CD4-positive, alpha-beta memory T cell (primary cell): ENCODE measurements at places on chromosomes 4 and X. TPM values are rescaled to one million over a fixed set of nuclear protein-coding genes. Genes with fewer than 3 reads are reported as not detected.

DNA sequence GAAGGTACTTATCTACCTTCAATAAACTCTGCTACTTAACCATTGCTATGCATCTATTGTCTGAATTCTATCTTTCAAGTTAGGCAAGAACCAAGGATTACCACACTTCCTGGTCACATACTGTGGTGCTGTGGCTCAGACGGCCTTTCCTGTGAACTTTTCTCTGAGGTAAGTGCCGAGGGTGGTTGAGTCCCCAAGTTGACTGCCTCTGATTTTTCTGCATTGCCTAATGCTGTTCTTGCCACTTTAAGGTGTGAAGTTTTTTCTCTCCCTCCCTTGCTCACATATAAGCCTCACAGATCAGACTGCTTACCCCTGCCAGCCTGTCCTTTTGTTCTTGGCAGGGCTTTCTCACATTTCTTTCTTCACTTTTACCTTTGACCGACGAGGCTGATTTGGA lies 348.0 kb upstream of the POU3F4 start:
- no peak for DNase-seq

DNA sequence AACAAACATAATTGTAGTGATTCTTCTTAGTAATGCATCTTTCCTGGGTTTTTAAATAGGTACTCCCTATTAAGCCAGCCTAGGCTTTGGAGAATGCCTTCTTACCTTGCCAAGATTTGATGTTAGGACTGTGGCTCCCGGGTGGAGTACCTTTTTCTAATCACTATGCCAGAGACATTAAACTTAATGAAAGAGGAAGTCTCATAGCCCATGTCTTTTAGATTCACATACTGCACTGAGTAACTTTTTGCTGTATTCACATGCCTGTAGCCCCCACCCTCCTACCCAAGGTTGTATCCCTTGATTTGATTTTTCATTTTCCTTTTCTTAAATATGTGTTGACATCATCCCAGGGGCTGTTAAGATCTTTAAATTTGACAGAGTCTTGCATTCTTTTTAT lies 104.2 kb upstream of the TLR2 start:
- no peak for DNase-seq

GRCh38 chrX:103398421-103398864 lies 22.1 kb downstream of the BEX3 start:
- DNase-seq, result no peak

DNA sequence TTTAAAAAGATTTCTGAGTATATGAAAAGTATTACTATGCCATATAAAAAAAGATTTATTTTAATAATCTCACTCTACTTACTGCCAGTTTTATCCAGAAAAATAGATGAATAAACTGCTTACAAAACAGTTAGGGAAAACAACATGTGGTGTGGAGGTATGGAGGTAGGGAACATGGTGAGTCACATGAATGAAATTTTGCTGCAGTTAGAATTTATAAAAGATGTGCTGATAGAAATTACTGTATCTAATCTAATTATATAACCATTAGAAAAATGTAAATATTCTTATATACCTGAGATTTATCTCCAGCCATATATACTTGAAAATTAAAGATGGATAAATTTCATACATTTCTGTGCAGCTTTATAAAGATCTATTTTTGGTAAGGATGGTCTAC lies 184.0 kb upstream of the ANK2 start:
- DNase-seq, result no peak

DNA sequence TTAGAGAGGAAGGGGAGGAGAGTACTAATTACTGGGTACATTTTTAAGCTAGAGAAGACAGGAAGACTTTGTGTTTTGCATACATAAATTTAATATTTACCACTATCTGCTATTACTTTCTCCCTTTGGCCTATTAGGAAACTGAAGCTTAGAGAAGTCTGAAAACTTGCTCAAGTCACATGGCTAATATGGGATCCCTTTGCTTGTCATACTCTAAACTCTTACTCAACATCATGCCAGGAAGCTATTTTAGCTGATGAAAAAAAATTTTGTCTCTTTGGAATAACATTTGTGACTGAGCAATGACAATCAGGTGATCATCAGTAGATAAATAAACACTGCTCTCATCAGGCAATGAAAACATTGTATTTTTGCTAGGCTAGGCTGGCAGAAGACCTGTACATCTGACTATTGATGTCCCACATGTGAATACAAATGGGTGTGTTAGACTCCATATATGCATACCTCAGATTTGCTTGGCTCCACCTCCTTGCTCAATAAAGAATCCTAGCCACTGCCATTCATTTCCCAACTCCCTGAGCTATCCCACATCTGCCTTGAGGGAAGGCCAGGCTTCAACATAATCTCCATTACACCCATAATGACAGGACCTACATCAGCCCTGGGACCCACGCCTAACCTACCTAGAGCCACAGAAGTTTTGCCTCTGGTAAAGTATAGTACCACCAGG lies 17.0 kb upstream of the DCLK2 start:
- DNase-seq, result no peak

DNA sequence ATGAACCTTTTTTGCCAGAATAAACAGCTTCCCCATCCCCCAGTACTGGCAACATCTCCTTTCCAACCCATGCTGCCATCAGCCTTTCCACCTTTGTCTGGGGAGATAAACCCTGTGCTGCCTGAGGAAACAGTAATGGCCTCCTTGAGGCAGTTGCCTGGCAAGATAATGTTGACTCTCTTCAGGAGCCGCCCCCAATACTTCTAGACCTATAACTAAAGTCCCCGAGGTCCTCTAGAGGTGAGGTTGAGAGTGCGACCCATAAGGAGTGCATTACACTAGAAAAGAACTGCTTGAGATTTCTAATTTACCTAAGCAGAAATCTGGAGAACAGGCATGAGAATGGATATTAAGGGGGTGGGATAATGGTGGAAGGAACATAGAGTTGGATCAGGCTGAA lies 963.2 kb upstream of the PCDH7 start:
- no peak for DNase-seq

DNA sequence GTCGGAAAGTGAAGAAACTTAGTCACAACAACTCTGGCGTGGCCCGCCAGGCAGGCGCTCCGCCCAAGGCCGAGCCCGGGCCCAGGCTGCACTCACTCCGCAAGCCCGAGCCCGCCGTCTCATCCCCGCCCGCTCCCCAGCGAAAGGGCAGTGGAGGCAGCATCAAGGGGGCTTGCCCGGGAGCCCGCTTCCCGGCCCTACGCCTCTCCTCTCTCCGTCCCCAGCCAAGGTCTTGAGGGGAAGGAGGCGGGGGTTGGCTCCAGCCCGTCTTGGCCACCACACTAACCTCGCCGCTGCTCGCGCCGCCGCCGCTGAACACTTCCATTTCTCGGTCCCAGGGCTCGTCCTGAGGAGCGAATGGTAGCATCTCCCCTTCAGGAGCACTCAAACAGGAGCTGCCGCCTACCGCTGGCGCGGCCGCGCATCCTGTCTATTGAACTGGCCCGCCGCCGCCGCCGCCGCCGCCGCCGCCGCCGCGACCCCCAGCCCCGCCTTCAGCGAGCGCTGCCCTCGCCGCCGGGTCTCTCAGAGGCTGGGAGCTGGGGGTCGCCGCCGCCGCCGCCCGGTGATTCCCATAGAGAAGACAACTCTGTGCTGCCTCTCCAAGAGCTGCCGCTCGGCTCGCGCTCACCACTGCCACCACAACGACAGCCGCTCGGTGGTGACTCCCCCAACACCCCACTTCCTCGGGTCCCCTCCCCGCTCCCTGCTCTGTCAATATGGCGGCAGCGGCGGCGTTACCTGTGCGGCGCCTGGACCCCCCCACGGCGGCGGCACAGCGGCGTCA lies at the start of gene RPS6KA6:
Gene RPS6KA6, minus strand, starts transcription at position 667 of the 787 bp plus-strand sequence. Its CDS starts 300 bp downstream, at position 367.
- no peak for DNase-seq

DNA sequence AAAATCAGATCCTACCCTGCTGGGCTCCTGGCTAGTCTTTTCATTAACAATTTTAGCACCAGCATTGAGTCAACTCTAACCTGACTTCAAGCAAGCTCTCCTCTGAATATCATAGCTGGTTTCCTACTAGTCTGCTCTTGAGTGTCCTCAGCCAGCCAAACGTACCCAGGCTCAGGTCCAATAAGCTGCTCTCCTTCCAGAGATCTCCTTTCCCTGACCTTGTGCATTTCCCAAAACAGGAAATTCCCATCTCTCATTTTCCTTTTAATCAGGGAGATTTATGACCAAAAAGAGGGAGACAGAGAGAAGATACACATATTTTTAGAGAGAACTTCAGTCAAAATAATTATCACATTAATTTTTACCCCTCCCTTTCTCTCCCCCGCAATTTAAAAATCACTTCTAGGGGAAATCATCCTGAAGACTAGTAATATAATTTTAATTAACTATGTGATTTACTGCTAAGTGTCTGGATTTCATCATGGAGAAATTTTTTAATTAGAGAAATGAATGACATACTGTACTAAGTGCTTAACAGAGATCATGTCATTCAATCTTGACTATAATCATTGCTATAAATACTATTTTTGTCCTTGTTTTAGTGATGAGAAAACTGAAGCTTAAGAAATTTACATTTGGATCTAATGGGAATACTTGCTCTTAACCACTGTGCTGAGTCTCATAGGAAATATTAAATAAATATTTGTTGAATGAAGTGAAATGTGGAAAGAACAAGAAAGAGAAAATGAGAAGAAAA lies 421.7 kb upstream of the INTU start:
- DNase-seq, result no peak

GRCh38 chrX:125883169-125883568 lies 282.9 kb downstream of the DCAF12L2 start:
- DNase-seq, result no peak

DNA sequence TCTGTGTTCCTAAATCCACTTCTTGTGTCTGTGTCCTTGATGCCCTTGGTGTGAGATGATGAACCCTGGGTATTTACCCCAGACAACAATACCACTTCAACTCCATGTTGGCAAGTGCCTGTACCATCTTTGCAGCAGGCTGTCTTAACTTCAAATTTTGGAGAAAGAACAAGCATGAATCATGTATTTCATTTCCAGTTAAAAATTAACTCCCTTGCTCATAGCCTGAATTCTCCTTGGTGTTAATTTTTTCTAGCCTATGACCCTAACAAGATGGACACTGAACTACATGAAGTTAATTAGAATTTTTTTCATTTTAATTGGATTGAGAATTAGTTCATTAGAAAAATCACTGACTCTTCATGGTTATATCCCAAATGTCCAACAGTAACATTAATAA lies 267.8 kb upstream of the INTU start:
- DNase-seq, result no peak

PITX2 gene
- total RNA-seq, result not detected

PFKFB1 gene
- 0.78 TPM for total RNA-seq

ARHGAP36 gene
- total RNA-seq, result not detected

NKX6-1 gene
- not detected for total RNA-seq

EDNRA gene
- not detected for total RNA-seq

PABPC1L2A gene
- not detected for total RNA-seq

PWWP3B gene
- not detected for total RNA-seq

DCAF8L2 gene
- total RNA-seq, result not detected

CT47A7 gene
- total RNA-seq, result not detected

JCHAIN gene
- total RNA-seq, result not detected

RHOXF1 gene
- total RNA-seq, result 2.1 TPM

ERVMER34-1 gene
- not detected for total RNA-seq

SLC10A4 gene
- not detected for total RNA-seq

NAP1L2 gene
- total RNA-seq, result 19.1 TPM

PNMA6F gene
- total RNA-seq, result not detected

NPY1R gene
- not detected for total RNA-seq
